Stimulated activated CD8-positive, alpha-beta memory T cell treated with anti-CD3 and anti-CD28 coated beads, Interleukin-7, amount 100 ng/mL, for 24 hours (primary cell): ENCODE measurements at places on chromosomes 7 and 10.

DNA sequence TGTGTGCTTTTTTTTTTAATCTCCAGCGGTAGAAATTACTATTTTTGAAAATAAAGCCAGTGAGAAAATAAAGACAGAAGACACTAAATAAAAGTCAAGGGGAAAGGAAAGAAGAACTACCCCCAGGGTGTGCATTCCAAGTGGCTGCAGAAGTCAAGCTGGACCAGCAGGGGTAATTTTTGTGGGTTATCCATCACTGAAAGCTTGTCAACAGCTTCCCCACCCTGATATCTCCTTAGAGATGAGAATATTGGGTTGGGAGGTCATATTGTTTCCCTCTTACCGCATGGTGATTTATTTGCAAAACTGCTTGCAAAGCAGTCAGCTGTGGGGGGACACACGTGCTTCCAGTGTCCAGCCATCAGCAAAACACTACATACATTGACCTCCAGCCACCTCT is 46.4 kb downstream of the FAM107B start:
- DNase-seq: no peak

GRCh38 chr10:70317943-70318318 is 34.1 kb upstream of the NPFFR1 start:
- DNase-seq: no peak

GRCh38 chr10:23344241-23344841 is at the start of gene C10orf67:
Gene C10orf67, minus strand, starts transcription at chr10:23344797. Its CDS starts 23 bp downstream, at chr10:23344774.
- DNase-seq: no peak

DNA sequence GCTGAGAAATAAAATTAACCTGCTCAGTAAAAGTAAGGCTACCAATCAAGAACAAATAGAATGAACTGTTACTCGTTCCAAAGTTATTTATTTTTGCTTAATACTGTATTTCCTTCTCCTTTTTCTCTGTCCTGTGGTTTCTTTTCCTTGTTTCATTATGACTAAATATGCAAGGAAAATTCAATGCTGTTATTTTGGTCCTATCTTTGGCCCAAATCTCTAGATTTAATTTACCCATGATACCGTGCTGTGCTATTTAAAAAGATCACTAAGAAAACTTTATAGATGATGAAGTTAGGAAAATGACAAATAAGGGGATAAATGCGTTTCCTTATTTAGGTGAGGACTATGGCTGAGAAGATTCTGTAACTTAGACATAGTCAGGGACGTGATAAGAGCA is 45.3 kb upstream of the FAM133B start:
- no peak for DNase-seq
